ENCODE measurements at places on chromosomes 3 and 15. TPM values are rescaled to one million over a fixed set of nuclear protein-coding genes. Genes with fewer than 3 reads are reported as not detected.

The TIGIT gene
- total RNA-seq = not detected

The PRSS50 gene
- not detected for total RNA-seq

The TTLL13 gene
- 0.14 TPM for total RNA-seq

The IQCF5 gene
- not detected for total RNA-seq

The ERICH6 gene
- not detected for total RNA-seq

The ARPP19 gene
- 104 TPM for total RNA-seq

The TRPC1 gene
- 6.8 TPM for total RNA-seq

The SLC15A2 gene
- total RNA-seq = 0.33 TPM

The ZNF80 gene
- not detected for total RNA-seq

The ACVR2B gene
- 3.1 TPM for total RNA-seq

The C3orf20 gene
- total RNA-seq = 0.08 TPM

All from A549 treated with Hydrocortisone at 1 μM for 4 hours (cell line).